ENCODE measurements at places on chromosomes 3 and 15. TPM values are rescaled to one million over a fixed set of nuclear protein-coding genes. Genes with fewer than 3 reads are reported as not detected.

GRCh38 chr3:65846936-65847335, 191.8 kb downstream of the MAGI1 start:
- H3K27ac ChIP-seq, result no peak overlapping the region
- H3K27me3 ChIP-seq, result no peaks in the 10 kb centered on the region
- no peaks in the 10 kb centered on the region for H3K4me1 ChIP-seq

GRCh38 chr15:65918945-65919344, 49.7 kb downstream of the RAB11A start:
- H3K4me3 ChIP-seq, result no peak overlapping the region
- no peaks in the 10 kb centered on the region for H3K36me3 ChIP-seq
- H3K27me3 ChIP-seq, result no peaks in the 10 kb centered on the region
- peaks cover 14% of the 10 kb centered on the region for H3K4me1 ChIP-seq

GRCh38 chr3:39261726-39262125, 18.1 kb downstream of the CX3CR1 start:
- no peak for DNase-seq
- H3K36me3 ChIP-seq, result no peaks in the 10 kb centered on the region
- peaks cover 11% of the 10 kb centered on the region for H3K27me3 ChIP-seq
- H3K4me3 ChIP-seq, result no peak overlapping the region
- no peak overlapping the region for H3K27ac ChIP-seq
- H3K4me1 ChIP-seq, result no peaks in the 10 kb centered on the region

DNA sequence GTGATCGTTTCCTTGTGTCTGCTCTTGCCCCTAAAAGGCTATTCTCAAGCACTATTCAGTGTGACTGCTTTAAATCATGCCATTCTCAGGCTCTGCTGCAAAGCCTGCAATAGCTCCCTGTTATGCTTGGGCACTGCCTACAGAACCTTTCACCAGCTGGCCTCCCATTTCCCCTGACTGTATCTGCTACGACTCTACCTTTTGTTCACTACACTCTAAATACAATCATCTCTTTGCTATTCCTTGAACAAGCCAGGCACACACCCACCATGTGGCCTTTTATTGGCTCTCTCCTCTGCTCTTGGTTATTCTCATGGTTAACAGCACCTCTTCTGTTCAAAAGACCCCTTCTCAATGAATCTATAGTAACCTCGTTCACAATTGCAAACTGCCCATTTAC, 29.6 kb upstream of the FNDC3B start:
- no peak for DNase-seq
- no peaks in the 10 kb centered on the region for H3K36me3 ChIP-seq
- no peaks in the 10 kb centered on the region for H3K4me1 ChIP-seq
- H3K4me3 ChIP-seq, result no peak overlapping the region
- no peak overlapping the region for H3K27ac ChIP-seq
- no peaks in the 10 kb centered on the region for H3K27me3 ChIP-seq

DNA sequence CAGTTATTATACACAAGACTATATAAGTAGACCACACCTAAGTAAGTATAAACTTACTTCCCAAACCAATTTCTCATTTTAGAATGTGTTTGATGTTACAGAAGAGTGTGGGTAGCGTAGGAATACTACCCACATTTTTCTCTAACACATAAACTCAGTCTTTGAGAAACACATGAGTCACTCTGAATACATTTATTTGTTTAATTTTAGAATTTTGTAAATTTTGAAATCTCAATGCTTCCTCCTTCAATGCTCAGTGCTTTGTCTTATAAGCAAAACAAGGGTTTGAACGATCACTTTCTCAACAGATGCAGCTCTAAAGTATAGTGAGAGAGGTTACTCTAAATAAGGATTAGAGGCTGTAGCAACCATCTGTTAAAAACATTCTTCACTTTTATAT, 700.8 kb downstream of the SI start:
- H3K27me3 ChIP-seq, result no peaks in the 10 kb centered on the region
- no peak overlapping the region for H3K4me3 ChIP-seq
- no peaks in the 10 kb centered on the region for H3K36me3 ChIP-seq
- DNase-seq, result no peak

Gene RBM6
- total RNA-seq, result 126 TPM

DNA sequence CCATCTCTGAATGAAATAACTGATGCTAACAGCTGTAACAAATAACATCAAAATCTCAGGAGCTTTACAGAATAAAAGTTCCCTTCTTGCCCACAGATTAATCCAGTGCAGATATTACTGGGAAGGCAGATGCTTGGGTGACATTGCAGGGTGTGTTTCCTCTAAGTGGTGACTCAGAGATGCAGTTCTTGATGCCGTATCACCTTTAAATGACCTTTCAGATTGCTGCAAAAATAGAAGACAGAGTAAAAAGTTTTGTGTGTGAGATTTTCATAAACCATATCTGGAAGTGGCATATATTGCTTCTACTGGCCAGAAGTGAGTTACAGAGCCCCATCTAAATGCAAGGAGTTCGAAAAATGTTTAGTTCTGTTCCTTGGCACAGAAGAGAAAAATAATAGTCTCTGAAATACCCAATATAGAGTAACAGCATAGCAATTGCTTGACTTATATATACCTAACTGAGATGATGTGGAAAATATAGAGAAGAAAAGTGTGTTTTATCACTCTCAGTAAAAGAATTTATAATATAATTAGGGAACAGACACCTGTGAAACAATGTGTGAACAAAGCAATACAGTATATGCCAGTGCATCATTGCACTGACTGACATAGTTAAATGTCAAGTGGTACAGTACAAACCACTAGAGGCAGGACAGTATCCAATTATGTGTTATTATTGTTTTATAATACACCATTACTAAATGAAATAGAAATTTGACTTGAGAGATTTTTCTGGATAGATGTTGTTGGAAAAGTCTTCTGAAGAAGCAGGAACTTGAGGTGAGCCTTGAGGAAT, 430.7 kb upstream of the CBLB start:
- no peaks in the 10 kb centered on the region for H3K4me1 ChIP-seq
- H3K27ac ChIP-seq, result no peak overlapping the region
- H3K4me3 ChIP-seq, result no peak overlapping the region
- DNase-seq, result no peak
- H3K36me3 ChIP-seq, result no peaks in the 10 kb centered on the region

GRCh38 chr3:135762188-135762856, 203.2 kb upstream of the PPP2R3A start:
- H3K27me3 ChIP-seq, result no peaks in the 10 kb centered on the region
- H3K27ac ChIP-seq, result no peak overlapping the region
- no peaks in the 10 kb centered on the region for H3K4me1 ChIP-seq
- peak; percentile 3 for DNase-seq
- no peak overlapping the region for H3K4me3 ChIP-seq
- H3K36me3 ChIP-seq, result no peaks in the 10 kb centered on the region

DNA sequence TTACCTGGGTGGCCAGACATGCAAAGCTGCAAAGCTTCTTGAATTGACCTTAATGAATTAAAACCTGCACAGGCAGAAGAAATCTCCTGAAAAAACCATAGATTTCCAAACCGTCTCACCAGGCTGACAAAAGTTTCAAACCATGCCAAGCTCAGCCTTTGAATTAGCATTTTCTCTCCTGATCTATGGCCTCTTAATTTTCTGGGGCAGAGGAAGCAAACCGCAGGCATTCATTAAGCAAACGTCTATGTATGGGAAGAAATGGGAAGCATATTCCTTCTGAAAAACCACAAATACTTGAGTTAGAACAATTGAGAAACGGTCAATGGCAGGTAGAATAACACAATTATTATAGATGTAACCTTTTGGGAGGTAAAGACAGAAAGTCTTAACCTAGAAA, 500.2 kb upstream of the NR2F2 start:
- DNase-seq, result no peak
- no peak overlapping the region for H3K27ac ChIP-seq
- no peaks in the 10 kb centered on the region for H3K36me3 ChIP-seq
- H3K27me3 ChIP-seq, result no peaks in the 10 kb centered on the region
- peaks cover 33% of the 10 kb centered on the region for H3K4me1 ChIP-seq

DNA sequence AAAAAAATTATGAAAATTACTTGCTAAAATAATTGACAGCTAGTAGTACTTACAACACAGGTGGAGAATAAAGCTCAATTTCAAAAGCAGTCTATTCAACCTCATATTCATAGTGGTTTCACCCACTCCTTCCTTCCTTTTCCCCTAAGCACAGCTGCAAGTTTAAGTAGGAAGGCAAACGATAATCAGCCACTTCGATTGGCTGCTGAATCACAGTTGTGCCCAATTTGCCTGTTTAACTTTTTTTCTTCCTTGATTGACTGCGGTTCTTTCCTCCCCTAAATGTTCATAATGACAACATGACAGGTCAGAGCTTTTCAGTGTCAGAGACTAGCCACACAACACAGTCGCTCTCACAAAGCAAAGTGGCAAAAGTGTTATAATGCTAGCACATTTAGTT, 468.0 kb upstream of the GBE1 start:
- no peaks in the 10 kb centered on the region for H3K36me3 ChIP-seq
- no peaks in the 10 kb centered on the region for H3K4me1 ChIP-seq
- no peak overlapping the region for H3K27ac ChIP-seq
- H3K4me3 ChIP-seq, result no peak overlapping the region
- no peaks in the 10 kb centered on the region for H3K27me3 ChIP-seq

GRCh38 chr3:133113526-133113925, 75.3 kb downstream of the TMEM108 start:
- H3K27ac ChIP-seq, result no peak overlapping the region
- peaks cover 27% of the 10 kb centered on the region for H3K4me1 ChIP-seq
- H3K27me3 ChIP-seq, result no peaks in the 10 kb centered on the region
- no peak for DNase-seq
- no peak overlapping the region for H3K4me3 ChIP-seq

DNA sequence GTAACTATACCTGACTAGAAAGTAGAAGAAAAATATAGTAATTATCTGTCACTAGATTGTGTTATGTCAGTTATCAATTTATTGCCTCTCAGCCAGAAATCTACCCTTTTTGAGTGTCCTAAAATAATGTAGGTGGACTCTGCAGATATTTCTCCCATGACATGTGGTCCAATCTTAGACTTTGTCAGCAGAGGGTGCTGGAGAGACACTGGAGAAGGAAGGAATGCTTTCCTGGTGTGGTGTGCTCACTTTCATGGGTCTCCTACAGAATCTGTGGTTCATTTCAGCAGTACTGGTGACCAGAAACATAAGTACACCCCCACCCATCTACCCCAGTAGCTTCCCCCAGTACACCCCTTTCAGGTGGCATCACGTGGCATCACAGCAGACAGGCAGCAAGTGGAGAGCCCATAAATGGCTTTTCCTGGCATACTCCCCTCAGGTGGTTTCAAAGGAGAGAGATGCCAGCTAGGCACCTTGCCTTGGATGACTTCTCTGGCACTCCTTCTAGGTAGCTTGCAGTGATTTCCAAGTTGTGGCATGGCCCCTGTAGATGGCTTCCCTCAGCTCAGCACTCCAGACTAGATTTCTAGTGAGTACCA, 114.7 kb downstream of the GADL1 start:
- no peaks in the 10 kb centered on the region for H3K27me3 ChIP-seq
- H3K4me1 ChIP-seq, result no peaks in the 10 kb centered on the region
- H3K4me3 ChIP-seq, result no peak overlapping the region
- H3K36me3 ChIP-seq, result no peaks in the 10 kb centered on the region

Gene CHRM5
- total RNA-seq, result 0.23 TPM

DNA sequence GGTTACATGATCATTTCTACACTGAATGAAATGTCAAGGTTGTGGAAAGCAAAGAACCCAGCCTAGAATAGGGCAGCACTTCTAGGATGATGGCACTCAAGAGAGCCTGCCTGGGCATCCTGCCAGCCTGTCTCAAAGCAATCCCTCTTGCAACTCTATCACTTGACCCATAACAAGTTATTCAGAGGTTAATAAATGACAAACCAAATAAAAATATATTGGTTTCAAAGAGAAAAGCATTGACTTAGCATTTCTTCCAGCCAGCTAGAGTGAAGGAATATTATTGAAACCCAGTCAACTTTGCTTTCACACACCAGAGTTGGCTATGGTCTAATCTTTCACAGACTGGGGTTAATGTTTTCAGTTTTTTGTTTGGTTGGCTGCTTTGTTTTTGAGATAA, 214.6 kb upstream of the UBE2E2 start:
- peak; percentile 57 for DNase-seq
- no peaks in the 10 kb centered on the region for H3K4me1 ChIP-seq
- no peaks in the 10 kb centered on the region for H3K27me3 ChIP-seq

Gene ANKRD34C
- 0.03 TPM for total RNA-seq

DNA sequence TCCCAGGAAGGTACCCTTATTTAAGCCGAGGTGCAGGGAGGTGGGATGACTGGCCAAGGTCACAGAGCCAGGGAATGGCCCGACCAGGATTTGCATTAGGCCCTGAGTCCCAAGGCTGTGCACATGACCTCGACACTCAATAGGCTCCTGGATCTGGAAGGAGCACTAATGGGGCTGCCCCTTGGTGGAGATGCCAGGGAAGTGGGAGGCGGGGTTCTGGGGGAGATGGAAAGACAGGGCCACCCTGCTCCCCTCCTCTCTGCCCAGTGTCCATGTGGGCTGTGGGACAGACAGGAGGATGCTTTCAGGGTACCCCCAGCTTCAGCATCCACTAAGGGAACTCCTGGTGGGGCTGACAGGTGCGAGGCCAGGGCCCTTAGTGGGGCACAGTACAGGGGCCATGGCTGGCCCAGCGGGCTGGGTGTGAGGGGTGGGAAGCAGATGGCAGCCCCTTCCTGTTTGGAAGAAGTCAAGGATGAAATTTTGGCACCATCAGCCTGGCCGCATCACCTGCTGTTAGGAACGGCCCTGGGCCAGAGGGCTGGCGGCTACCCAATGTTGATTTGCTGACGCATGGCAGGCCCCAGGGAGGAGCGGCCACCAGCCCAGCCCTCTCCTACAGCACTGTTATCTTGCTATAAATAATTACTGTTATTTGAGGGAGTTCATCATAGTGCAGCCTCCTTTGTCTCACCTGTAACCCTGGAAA, 37.3 kb downstream of the ATP2B2 start:
- no peak overlapping the region for H3K27ac ChIP-seq
- H3K4me1 ChIP-seq, result no peaks in the 10 kb centered on the region
- H3K36me3 ChIP-seq, result no peaks in the 10 kb centered on the region
- no peak overlapping the region for H3K4me3 ChIP-seq
- peaks cover 24% of the 10 kb centered on the region for H3K27me3 ChIP-seq
